ENCODE measurements at places on chromosomes 4 and X. TPM values are rescaled to one million over a fixed set of nuclear protein-coding genes. Genes with fewer than 3 reads are reported as not detected.

TRPC3 gene
- 5.4 TPM for total RNA-seq

TIGD4 gene
- 2.0 TPM for total RNA-seq

ARHGAP24 gene
- 1.5 TPM for total RNA-seq

APLN gene
- total RNA-seq: 4.2 TPM

XAGE1A gene
- not detected for total RNA-seq

Data from temporal lobe (tissue), 4 donors.